Lung (tissue), 17 donors: ENCODE measurements at places on chromosomes 1 and 21.
A peak's percentile ranks its signal among the peaks of the same experiment; 100 is the strongest.

GRCh38 chr21:42279888-42280287, 35.3 kb downstream of the TFF3 start:
- DNase-seq, result no peak
- no peak overlapping the region for H3K4me3 ChIP-seq
- no peak overlapping the region for H3K27ac ChIP-seq
- no peaks in the 10 kb centered on the region for H3K4me1 ChIP-seq
- no peaks in the 10 kb centered on the region for H3K27me3 ChIP-seq

DNA sequence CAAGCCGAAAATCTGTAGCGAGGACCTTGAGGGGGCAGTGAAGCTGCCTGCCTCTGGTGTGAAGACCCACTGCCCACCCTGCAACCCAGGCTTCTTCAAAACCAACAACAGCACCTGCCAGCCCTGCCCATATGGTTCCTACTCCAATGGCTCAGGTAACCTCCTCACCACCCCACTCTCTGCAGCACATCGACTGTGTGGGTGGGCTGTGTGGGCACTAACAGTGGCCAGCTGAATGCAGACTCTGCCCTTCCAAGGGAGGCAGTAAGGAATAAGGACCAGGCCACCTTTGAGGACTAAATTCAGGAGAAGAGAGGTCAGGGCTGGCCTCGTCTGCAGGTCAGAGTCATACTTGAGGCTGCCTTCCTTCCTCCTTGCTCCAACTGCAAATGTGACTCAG, 25.5 kb upstream of the SARS1 start:
- H3K27me3 ChIP-seq, result no peaks in the 10 kb centered on the region
- H3K4me3 ChIP-seq, result no peak overlapping the region
- H3K36me3 ChIP-seq, result no peaks in the 10 kb centered on the region
- no peak overlapping the region for H3K27ac ChIP-seq
- peaks cover 15% of the 10 kb centered on the region for H3K4me1 ChIP-seq

DNA sequence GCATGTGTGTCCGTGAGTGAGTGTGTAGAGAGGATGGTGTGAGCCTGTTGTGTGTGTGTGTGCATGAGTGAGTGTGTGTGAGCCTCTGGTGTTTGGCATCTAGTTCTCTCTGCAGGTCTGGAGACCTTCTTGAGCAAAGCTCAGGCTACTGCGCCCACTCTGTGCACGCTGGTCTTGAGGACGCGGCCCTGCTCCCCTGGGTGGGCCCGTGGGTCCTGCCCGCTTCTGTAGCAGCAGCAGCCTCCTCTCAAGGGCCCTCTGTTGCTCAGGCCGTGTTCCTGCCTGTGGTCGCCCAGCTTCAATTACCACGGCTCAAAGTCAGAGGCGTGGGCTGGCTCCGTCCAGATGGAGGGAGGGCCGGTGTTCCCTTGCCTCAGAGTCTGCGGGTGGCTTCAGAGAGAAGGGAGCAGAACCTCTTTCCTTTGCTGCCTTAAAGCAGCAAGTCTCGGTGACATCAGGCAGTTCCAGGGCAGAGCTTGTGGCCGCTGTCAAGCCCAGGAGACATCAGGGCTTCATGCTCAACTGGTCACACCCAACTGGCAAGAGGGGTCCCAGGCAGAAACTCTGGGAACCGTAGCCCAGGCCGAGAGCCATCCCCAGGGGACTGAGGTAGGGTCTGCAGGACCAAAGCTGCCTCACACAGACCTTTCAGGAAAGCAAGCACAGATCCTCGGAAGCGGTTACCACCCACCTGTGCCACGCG, 270.6 kb upstream of the VAMP3 start:
- no peaks in the 10 kb centered on the region for H3K27me3 ChIP-seq
- DNase-seq, result no peak
- H3K4me3 ChIP-seq, result no peak overlapping the region
- H3K4me1 ChIP-seq, result peaks cover 36% of the 10 kb centered on the region
- H3K36me3 ChIP-seq, result no peaks in the 10 kb centered on the region

DNA sequence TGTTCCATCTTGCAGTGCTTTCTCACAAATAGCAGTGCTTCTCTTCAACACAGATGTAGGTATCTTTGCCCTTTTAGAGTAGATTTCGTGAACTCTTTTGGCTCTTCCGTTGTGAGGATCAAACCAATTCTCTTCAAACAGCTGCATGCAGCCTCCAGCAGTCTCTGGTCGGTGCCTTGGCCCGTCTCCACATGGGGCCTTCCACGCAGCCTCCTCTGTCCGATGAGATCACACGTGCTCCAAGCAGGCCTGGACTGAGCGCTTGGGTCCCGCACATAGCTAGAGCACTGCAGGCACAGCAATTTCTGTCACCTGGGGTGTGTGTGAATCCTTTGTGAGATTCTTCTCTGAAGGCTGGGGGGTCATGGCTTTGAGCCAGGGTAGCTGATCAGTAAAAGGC, 82.8 kb upstream of the KCNE2 start:
- no peaks in the 10 kb centered on the region for H3K36me3 ChIP-seq
- peak; percentile 75 for DNase-seq
- no peak overlapping the region for H3K27ac ChIP-seq
- H3K27me3 ChIP-seq, result no peaks in the 10 kb centered on the region

DNA sequence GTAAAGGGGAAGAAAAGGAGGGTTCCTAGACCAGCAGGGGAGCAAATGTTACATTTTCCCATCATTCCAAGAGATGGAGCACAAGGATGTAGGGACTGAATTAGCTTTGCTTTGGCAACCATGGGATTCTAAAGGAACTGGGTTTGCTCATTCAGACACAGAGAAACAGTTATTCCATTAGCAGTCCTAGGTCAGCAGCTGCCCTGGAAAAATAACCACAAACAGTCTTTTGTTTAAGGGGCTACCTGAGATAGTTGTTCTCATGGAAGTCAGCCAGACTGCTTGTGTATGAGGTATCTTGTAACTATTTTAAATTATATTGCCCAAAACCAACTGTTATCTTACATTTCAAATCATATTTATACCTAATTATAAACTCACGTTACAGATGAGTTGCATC, 58.4 kb upstream of the VCAM1 start:
- H3K27me3 ChIP-seq, result no peaks in the 10 kb centered on the region
- no peaks in the 10 kb centered on the region for H3K4me1 ChIP-seq
- H3K27ac ChIP-seq, result no peak overlapping the region
- no peak for DNase-seq

DNA sequence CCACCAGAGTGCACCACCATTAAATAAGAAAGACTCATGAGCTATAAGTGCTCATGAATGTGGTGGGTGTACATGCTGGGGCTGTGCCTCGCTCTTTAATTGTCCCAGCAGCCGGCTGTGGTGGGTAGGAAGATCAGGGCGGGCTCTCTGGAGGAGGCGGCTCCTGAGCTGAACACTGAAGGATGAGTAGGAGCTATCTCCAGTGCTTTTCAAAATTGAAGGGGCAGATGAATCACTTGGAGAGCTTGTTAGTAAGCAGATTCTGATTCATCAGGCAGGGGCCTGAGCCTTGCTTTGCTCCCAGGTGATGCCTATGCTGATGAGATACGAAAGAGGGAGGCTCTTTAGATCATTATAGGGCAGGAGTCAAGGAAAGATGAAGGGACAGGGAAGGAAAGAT, 54.1 kb downstream of the ETS2 start:
- H3K4me1 ChIP-seq, result no peaks in the 10 kb centered on the region
- DNase-seq, result no peak
- H3K4me3 ChIP-seq, result no peak overlapping the region
- H3K27me3 ChIP-seq, result no peaks in the 10 kb centered on the region
- H3K36me3 ChIP-seq, result no peaks in the 10 kb centered on the region

DNA sequence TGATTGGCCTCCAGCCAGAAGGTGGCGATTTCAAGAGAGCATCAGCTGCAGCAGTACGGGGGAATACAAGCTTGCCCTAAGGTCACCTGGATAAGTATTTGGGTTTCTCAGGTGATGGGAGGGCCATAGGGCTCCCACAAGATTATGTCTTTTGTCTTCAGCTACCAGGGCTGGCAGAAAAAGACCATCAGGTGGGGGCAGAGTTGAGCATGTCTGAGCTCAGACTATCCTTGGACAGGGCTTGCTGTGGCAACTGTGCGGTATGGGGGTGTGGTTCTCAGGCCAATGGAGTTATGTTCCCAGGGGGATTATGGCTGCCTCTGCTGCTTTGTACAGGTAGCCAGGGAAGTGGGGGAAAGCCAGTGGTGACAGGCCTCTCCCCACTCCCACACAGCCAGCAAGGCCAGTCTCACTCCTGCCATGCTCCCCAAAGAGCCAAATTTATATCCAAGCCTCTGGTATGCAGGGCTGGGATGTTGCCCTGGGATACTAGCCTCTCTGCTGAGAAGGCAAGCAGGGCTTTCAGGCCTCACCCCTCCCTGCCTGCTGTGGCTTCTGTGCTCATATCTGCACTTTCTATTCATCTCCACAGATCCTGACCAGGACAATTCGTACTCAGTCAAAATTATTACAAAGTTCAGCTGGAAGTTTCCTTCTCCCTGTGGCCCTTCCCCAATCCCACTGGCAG, 26.6 kb upstream of the CD84 start:
- no peaks in the 10 kb centered on the region for H3K4me1 ChIP-seq
- DNase-seq, result no peak
- no peak overlapping the region for H3K4me3 ChIP-seq
- H3K27ac ChIP-seq, result no peak overlapping the region
- H3K36me3 ChIP-seq, result no peaks in the 10 kb centered on the region
- H3K27me3 ChIP-seq, result no peaks in the 10 kb centered on the region

- H3K27me3 ChIP-seq, result no peaks in the 10 kb centered on the region
- H3K27ac ChIP-seq, result no peak overlapping the region
- H3K4me3 ChIP-seq, result no peak overlapping the region
- no peaks in the 10 kb centered on the region for H3K36me3 ChIP-seq
These were observed 69.8 kb downstream of the CR1 start for GRCh38 chr1:207565546-207566468.

DNA sequence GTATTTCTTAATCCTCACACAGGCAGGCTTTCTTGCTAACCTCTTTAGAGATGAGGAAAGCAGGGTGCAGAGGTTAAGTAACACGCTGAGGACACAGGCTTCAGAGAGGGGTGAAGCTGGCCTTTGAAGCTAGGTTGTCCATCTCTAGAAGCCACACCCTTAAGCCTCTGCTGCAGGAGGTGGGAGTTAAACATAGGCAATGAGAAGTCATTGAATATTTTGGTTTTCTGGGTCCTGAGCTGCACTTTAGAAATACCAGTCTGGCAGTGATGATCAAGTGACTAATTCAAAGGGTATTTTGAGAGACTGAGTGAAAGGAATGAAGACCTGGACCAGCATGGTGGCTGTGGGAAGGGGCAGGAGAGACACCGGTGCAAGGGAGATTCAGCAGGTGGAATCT, 9.9 kb downstream of the KCNJ15 start:
- H3K36me3 ChIP-seq, result no peaks in the 10 kb centered on the region
- no peak for DNase-seq
- H3K27me3 ChIP-seq, result no peaks in the 10 kb centered on the region
- H3K4me1 ChIP-seq, result peaks cover 11% of the 10 kb centered on the region
- peak overlapping the region; percentile 34 for H3K27ac ChIP-seq

GRCh38 chr1:236394879-236395229, 768 bp downstream of the EDARADD start:
- no peaks in the 10 kb centered on the region for H3K4me1 ChIP-seq
- no peaks in the 10 kb centered on the region for H3K36me3 ChIP-seq
- peak overlapping the region; percentile 49 for H3K4me3 ChIP-seq
- no peak for DNase-seq
- H3K27ac ChIP-seq, result no peak overlapping the region

DNA sequence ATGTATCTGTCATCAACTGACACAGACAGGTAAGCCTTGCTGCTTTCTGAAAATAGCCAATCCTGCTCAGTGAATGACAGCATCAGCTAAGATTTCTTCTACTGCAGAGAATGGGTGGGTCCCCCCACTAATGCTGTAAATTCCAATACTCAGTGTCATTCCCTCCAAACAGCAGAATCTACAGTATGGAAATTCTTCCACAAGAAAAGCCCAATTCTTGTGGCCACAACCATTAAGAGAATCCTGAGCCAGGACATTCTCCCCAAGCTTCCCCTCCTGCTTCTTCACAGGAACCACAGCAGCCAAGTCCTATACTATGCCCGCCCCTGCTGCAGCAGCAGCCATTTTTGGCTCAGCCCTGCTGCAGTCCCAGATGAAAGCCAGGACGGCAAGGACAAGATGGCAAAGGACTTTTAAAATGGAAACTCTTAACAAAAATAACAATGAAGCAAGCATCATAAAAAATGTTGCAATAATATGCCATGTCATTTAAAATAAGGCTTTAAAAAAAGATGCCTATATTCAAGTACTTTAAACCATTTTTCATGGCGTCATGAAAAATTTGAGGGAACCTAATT, 26.8 kb downstream of the EIF4G3 start:
- peak; percentile 63 for DNase-seq
- no peak overlapping the region for H3K4me3 ChIP-seq
- no peaks in the 10 kb centered on the region for H3K27me3 ChIP-seq
- peaks cover 2% of the 10 kb centered on the region for H3K36me3 ChIP-seq
- peak overlapping the region; percentile 68 for H3K27ac ChIP-seq

DNA sequence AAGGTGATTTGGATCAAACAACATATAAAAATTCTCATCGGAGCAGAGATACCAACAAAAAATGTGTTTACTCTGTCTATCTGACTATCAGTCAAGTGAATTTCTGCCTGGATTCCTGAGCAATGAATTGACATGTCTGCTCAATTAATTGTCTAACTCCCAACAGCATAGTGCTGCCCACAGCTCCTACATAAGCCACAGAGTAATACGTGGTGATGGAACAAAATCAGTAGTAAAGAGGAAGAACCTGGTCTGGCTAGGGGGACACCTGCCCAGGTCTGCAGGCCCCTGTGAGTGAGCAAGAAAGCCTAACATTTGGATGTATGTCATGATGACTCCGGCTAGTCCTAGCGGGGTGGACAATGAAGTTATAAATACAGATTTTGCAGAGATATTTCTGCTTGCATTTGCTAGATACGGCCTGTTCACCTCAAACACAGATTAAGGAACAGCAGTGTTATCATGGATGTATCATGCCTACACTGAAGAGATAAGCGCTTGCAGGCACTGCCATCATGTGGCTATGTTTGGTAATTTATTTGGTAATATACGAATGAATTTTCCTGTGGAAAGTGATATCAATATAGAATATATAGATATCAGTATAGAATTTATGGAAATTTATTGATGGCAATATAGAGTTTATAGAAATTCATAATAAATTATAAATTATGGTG, 69.6 kb upstream of the LRRC8B start:
- no peaks in the 10 kb centered on the region for H3K4me1 ChIP-seq
- H3K27ac ChIP-seq, result no peak overlapping the region
- DNase-seq, result peak; percentile 62
- H3K4me3 ChIP-seq, result no peak overlapping the region
- no peaks in the 10 kb centered on the region for H3K36me3 ChIP-seq

GRCh38 chr1:205313563-205314308, 7.8 kb downstream of the NUAK2 start:
- DNase-seq, result peak; percentile 83
- peaks cover 28% of the 10 kb centered on the region for H3K4me1 ChIP-seq
- peaks cover 5% of the 10 kb centered on the region for H3K36me3 ChIP-seq
- no peaks in the 10 kb centered on the region for H3K27me3 ChIP-seq
- no peak overlapping the region for H3K4me3 ChIP-seq
